Ureter (tissue), 1 donor: ENCODE measurements at places on chromosomes 5 and 9. TPM values are rescaled to one million over a fixed set of nuclear protein-coding genes. Genes with fewer than 3 reads are reported as not detected.

Gene MACROH2A1
- total RNA-seq: 248 TPM

Gene DPYSL3
- 130 TPM for total RNA-seq

Gene FOXD4L4
- 0.47 TPM for total RNA-seq

Gene VLDLR
- total RNA-seq: 21.8 TPM

Gene GPX3
- 160 TPM for total RNA-seq

Gene FAXDC2
- 15.0 TPM for total RNA-seq

Gene NR3C1
- 45.8 TPM for total RNA-seq

Gene IL3
- total RNA-seq: not detected

Gene PTGDS
- total RNA-seq: 111 TPM

Gene WDR38
- total RNA-seq: not detected

GRCh38 chr9:136847826-136848392 lies 1.3 kb upstream of the PHPT1 start:
- peak; percentile 85 for DNase-seq

GRCh38 chr5:72510610-72511181 lies 3.5 kb upstream of the ZNF366 start:
- DNase-seq: no peak

GRCh38 chr9:69645488-69645887 lies 26.7 kb downstream of the APBA1 start:
- peak; percentile 82 for DNase-seq

DNA sequence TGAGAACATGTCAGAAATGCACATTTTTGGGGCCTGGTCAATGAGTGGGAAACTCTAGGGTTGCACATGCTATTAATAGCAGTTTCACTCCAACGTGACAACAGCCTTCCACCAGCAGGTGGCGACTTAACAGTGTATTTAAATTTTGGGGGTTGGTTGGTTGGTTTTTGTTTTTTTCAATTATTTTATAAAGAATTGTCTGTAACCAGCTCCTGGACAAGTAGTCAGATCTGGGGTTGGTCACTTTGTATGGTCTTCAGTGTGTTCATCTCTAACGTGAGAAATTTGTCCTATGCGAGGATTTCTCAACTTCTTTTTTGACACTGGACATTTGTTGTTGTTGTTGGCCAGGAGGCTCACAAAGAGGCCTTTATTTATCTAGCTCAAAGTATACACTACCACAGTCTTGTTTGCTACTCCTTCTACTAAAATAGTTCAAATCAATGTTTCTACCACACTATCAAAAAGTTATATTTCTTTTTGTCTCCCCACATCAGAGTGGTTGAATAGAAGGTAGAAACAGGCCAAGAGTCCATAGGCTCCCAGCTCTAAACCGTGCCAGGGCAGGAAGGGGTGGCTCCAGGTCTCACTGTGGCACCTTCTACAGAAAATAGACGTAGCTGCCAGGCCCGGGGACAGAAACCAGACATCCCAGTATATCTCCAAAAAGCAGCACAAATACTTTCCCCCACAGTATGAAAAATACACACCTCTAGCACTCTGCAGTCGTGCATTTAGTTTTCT lies 110.4 kb downstream of the TRPM6 start:
- peak; percentile 51 for DNase-seq

DNA sequence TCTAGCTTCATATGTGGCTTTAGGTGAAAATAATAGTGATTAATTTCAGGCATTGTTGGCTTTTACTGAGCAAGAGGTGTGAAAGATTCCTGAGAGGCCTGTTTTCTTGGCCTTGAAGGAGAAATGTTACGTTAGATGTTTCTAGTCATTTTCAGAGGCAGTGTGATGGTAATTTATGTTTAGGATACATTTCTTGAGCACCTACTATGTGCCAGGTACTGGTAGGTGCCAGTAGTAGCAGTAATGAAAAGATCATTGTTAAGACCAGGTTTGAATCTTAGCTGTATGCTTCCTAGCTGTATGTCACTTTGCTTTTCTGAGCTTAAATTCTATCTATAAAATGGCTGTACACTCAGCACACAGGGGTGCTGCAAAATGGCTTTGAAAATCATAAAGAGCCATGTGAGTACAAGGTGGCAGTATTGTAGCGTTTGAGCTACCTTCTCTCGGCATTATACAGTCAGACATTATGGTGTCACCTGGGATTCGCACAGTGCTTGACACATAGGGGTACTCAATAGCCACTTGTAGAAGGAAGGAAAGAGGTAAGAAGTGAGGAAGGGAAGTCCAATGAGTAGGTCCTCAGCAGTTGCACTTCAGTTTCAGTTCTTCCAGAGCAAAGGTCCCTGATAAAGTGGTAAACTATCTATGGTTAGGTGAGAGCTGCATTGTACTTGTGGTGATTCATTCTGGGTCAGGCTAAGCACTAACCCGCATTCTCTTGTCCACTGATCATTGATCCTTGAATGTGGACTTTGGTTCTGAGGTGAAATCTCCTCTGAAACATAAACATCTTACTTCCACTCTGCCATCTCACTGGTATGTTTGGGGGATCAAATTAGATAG lies 166.5 kb upstream of the NR3C1 start:
- no peak for DNase-seq

- no peak for DNase-seq
Observed at GRCh38 chr9:117485176-117485575, 70.3 kb upstream of the ASTN2 start.

- DNase-seq: no peak
Observed at GRCh38 chr5:80864706-80865435, 95.3 kb upstream of the RASGRF2 start.

DNA sequence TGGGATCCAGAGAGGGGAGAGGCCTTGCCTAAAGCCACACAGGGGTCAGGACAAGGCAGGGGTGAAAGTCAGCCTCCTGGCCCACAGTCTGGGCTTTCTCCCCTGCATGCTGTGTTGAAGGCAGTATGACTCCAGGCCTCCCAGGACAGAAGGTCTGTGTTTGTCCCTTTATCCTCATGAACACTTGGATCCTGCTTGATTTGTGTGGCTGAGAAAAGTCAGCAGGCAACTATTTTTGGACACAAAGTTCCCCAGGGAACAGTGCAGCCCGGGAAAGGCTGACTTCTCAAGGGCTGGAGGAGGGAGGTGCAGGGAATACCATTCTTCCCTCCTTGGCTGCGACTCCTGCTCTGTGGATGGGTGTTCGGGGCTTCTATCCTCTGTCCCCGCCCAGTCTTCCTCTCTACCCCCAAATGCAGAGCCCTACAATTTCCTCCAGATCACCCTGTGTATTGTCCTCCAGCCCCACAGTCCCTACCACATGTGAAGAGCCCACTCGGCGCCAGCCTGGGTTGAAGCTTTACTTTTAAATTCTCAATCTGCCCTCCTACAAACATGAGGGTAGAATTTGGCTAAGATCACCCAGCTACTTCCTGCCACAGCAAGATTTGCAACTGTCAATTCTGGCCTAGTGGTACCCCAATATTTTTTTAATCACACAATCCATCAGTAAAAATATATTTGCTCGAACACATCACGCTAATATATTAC lies 4.1 kb downstream of the AKNA start:
- DNase-seq: no peak

DNA sequence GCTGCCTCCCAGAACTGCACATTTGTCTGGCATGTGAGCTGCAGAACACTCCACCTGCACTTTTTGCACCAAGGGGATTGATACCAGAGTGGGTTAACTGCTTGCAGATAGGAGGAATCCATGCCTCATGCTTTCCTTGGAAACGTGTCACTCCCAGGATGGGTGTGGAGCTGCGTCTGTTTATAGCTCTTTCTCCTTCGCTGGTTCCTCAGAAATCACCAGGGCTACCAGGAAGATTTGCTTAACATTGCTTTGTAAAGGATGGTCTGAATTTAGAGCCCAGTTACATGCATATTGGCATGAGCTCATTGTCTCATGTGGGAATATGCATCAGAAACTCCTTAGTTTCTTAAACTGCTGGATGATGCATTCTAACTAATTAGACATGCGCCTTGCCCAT lies 234.6 kb downstream of the GADD45G start:
- no peak for DNase-seq

GRCh38 chr5:88889189-88890069 lies 6.4 kb upstream of the MEF2C start:
- DNase-seq: peak; percentile 64

- DNase-seq: no peak
Observed at GRCh38 chr9:2066312-2067273, 51.4 kb downstream of the SMARCA2 start.

DNA sequence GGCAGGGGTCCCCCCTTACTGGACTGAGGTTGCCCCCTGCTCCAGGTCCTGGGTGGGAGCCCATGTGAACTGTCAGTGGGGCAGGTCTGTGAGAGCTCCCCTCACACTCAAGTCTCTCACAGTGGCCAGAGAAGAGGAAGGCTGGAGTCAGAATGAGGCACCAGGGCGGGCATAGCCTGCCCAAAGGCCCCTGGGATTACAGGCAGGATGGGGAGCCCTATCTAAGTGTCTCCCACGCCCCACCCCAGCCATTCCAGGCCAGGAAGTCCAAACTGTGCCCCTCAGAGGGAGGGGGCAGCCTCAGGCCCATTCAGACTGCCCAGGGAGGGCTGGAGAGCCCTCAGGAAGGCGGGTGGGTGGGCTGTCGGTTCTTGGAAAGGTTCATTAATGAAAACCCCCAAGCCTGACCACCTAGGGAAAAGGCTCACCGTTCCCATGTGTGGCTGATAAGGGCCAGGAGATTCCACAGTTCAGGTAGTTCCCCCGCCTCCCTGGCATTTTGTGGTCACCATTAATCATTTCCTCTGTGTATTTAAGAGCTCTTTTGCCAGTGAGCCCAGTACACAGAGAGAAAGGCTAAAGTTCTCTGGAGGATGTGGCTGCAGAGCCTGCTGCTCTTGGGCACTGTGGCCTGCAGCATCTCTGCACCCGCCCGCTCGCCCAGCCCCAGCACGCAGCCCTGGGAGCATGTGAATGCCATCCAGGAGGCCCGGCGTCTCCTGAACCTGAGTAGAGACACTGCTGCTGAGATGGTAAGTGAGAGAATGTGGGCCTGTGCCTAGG lies at the start of gene CSF2:
Gene CSF2, plus strand, starts transcription at position 559 of the 783 bp plus-strand sequence. Its CDS starts 35 bp downstream, at position 594.
- DNase-seq: no peak

- DNase-seq: no peak
Observed at GRCh38 chr9:99475401-99476065, 253.5 kb downstream of the SEC61B start.

GRCh38 chr9:96493757-96494156 lies 43.8 kb downstream of the HABP4 start:
- DNase-seq: no peak

DNA sequence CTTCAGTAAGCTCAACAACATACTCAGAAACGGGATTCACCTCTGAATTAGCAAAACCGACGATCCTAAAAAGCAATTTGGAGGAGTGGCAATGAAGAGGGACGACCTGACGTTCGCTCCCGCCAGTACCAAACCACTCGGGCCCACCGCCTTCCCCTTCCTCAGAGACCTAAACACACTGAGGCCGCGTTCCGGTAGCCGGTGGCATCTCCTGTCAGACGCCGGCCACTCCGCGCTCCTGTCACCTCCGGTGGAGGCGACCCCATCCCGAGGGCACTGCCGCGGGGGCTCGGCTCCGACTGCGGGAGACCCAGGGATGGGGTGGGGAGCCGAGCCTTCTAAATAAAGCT lies 617 bp downstream of the PPP6C start:
- DNase-seq: peak; percentile 53

DNA sequence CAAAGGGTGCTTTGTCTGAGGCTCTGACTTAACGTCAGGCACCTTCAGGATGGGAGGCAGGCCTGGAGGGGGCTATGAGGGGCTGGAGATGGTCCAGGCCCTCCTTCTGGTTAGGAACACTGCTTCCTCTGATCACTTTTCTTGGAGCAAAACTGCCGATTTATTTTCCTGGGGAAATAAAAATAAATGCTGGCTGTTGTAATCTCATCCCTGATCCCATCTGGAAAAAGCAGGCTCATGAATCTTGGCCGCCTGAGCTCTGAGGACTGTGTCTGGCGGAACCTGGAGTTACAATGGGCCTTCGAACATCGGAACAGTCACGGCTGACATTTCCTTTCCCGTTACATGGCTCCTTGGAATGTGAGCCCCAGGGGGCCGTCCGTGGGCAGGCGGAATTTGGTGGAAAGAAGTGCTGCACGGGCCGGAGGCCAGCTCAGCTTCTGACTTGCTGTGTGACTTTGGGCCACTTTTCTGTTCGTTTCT lies 157.8 kb downstream of the RGS3 start:
- peak; percentile 83 for DNase-seq

DNA sequence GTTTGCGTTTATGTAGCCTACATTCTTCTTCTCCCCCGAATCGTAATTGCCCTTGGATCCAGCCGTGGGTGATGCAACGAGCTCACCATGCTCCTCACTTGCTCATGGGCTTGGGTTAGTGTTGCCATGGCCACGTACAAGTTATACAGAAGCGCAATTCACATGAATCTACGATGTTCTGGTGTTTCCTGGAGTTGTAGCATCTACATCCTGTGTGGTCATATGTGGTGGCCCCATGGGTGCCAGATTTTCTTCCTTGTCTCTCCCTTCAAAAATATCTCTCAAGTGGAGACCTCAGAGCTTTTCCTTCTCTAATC lies 115.3 kb downstream of the TLE4 start:
- no peak for DNase-seq

- DNase-seq: no peak
Observed at GRCh38 chr5:129906177-129906887, 2.1 kb downstream of the CHSY3 start.
